ENCODE measurements at places on chromosomes 1 and 21. TPM values are rescaled to one million over a fixed set of nuclear protein-coding genes. Genes with fewer than 3 reads are reported as not detected.

The S1PR1 gene
- polyA plus RNA-seq, result 143 TPM

The BRDT gene
- not detected for polyA plus RNA-seq

The NPR1 gene
- polyA plus RNA-seq, result not detected

The CHRM3 gene
- 0.63 TPM for polyA plus RNA-seq

The SON gene
- 602 TPM for polyA plus RNA-seq

The MEGF6 gene
- 3.5 TPM for polyA plus RNA-seq

The UQCRHL gene
- polyA plus RNA-seq, result 1.1 TPM

The MEX3A gene
- not detected for polyA plus RNA-seq

The GLIS1 gene
- not detected for polyA plus RNA-seq

The SLC9C2 gene
- not detected for polyA plus RNA-seq

The SLC1A7 gene
- not detected for polyA plus RNA-seq

The PADI2 gene
- polyA plus RNA-seq, result not detected

The KIF26B gene
- not detected for polyA plus RNA-seq

The ABL2 gene
- polyA plus RNA-seq, result 2.0 TPM

The LCE1E gene
- not detected for polyA plus RNA-seq

The ANKRD34A gene
- 0.12 TPM for polyA plus RNA-seq

The PFKFB2 gene
- 1.3 TPM for polyA plus RNA-seq

The IL12RB2 gene
- polyA plus RNA-seq, result 0.11 TPM

The TLR5 gene
- polyA plus RNA-seq, result 1.1 TPM

The FCER1G gene
- polyA plus RNA-seq, result 84.4 TPM

The CD48 gene
- 213 TPM for polyA plus RNA-seq

The CFH gene
- not detected for polyA plus RNA-seq

The FHL3 gene
- polyA plus RNA-seq, result 12.7 TPM

The PDPN gene
- not detected for polyA plus RNA-seq

The OR2G6 gene
- polyA plus RNA-seq, result not detected

The CYP4Z1 gene
- polyA plus RNA-seq, result not detected

The LCA5L gene
- polyA plus RNA-seq, result not detected

The UBE2Q1 gene
- polyA plus RNA-seq, result 10.5 TPM

The LENEP gene
- polyA plus RNA-seq, result not detected

The PHLDA3 gene
- polyA plus RNA-seq, result not detected

The ETV3L gene
- polyA plus RNA-seq, result not detected

The RGSL1 gene
- polyA plus RNA-seq, result not detected

The OR10Z1 gene
- polyA plus RNA-seq, result not detected

The KRTAP15-1 gene
- polyA plus RNA-seq, result not detected
